DMS79 (cell line): ENCODE measurements at places on chromosomes 3 and 15.

DNA sequence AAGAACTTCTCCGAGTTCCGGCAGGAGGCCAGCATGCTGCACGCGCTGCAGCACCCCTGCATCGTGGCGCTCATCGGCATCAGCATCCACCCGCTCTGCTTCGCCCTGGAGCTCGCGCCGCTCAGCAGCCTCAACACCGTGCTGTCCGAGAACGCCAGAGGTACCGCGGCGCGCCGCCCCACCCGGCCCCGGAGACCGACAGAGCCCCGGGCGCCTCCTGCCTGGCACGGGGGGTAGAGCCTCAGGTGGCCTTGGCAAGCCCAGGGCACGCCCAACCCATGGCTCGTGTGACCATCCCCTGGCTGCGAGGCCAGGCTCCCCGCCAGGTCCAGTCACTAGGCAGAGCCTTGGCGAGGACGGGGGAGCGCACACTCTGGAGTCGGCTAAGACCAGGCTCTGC, 134.1 kb downstream of the LRRK1 start:
- DNase-seq = no peak

DNA sequence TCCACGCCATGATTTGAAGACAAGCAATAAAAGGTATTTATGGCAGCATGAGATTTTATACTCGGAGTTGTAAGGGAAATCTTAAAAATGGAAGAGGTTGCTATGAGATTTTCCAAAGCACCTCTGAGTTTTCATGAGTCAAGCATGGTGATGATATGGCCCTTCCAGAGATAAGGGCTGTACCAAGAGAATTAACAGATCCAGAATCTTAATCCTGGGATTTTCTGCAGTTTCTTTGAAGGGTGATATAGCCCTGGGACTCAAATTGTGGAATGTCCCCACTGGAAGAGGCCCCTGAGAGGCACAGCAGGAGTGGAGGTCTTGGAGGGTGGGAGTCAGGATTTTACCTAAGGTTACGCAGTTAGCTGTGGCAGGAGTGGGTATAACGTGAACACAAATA, 243.3 kb downstream of the ZNF621 start:
- DNase-seq = no peak

DNA sequence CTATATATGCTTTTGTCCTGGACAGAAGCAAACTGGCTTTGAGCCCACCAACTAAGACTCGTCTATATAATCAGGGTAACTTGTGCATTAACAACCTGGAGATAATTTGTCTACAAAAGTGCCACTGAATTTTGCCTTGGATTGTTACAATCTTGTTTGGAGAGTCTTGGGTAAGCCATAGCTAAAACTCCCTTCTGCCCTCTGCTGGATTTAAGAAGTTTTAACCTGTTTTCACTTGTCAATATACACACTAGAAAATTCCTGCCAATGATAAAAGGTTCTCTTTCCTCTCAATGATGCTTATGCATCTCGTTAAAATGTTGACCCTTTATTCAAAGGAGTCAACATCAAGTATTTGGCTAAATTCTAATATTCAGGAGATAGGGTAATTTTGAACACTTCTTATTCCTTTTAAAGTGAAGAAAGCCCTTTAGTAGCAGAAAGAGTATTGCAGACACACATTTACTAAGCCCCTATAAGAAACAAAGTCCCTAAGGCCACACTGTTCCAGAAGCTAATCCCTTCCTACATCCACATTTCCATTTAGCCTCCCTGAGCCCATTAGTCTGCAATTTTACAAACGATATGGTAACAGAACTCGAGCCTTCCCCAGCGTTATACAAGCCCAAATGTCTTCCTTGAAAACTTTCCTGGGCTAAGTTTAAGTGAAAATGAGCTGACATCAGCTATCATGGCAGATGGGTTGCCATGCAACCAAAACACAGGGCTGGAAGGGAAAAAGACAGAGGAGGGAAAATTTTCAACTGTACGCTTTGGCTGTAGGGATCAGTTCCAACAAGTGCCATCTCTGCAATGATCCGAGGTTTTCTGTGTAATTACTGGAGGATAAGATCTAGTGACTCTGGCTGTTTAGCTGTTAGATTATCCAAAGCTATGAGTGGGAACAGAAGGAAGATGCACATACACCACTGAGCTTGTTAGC, 75.9 kb upstream of the FGF12 start:
- DNase-seq = no peak

DNA sequence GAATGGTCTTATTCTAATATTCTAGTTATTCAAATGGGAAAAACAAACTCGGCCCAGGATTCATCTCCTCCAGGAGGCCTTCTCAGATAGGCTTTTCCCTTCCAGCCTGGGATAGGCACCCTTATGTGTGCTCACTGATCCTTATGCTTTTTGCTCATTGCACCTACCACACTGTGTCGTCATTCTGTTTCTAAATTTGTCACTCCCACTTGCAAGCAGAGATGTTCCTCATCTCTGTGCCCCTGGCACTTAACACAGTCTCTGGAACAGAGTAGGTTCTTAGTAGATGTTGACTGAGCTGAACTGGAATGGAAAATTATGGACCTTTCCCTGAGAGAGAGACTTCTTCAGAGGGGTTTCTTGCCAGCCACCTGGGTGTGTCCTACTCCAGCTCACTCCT, 18.7 kb upstream of the SPG11 start:
- no peak for DNase-seq

GRCh38 chr3:52779837-52780585, 2.6 kb downstream of the ITIH1 start:
- DNase-seq = no peak

DNA sequence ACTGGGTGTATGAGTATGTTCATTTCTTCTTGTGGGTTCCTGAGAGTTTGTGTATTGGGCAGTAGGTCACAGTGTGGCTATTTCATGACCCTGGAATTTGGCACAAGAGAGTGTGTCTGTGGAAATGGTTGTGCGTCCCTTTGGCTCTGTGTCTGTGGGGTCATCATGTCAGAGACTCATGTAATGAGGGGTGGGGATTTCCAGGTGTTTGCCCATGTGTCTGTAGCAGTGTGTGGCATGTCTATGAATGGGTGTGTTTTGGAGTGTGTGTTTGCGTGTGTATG, 1.3 kb upstream of the GATA2 start:
- DNase-seq = no peak

DNA sequence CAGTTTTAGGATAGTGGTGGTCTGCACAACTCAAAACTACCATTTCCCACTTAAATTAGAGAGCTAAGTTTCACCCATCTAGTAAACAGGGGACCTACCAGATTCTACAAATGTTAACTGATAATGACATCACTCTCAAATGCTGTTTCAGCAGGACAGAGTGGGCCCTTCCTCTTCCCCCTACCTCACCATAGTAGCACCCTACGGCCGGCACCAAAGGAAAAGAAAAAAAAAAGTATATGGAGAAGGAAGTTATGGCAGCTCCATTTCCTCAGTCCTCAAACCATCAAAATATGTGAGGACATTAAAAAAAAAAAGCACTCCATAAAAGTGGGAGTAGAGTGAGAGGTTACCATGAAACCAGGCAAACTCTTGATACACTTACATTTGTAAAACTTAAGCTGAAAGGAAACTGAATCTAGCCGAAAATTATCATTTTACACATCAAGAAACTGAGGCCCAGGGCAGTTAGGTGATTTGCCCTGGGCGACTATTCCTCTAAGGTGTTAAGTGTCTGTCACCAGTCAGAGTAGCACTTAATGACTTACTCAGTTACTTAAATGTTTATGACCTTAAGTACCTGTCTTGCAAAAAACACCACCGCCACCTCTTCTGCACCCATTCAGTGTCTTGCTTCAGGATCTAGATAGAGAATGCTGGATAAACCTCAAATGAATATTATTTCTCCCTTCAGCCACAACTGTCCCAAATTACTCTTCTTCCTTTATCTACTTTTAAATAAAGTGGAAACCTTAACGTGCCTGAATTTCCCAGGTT, 2.7 kb downstream of the MSL2 start:
- peak; percentile 22 for DNase-seq
